Occipital lobe (tissue), 3 donors: ENCODE measurements at places on chromosomes 6 and 20.
A peak's percentile ranks its signal among the peaks of the same experiment; 100 is the strongest.

DNA sequence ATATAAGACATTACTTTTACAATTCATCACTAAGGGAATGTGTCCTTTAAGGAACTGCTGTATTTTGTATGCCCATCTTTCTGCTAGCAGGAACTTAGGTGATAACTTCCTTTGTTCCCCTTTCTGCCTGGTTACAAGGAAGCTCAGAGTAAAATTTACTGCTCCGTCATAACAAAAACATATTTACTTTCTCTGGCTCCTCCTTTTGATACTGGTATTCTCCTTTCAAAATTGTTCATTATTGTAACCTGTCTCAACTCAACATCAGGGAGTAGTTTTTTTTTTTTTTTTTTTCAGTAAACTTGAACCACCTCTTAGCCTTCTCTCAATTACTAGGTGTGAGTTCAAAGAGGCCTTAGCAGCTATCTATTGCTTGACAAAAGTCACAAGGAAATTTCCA, 37.1 kb downstream of the RIPOR2 start:
- DNase-seq: no peak

GRCh38 chr6:35370124-35370741, 27.9 kb downstream of the PPARD start:
- peak; percentile 41 for DNase-seq

- DNase-seq: no peak
These were observed 61.8 kb downstream of the FAM229B start for GRCh38 chr6:112149236-112149635.

DNA sequence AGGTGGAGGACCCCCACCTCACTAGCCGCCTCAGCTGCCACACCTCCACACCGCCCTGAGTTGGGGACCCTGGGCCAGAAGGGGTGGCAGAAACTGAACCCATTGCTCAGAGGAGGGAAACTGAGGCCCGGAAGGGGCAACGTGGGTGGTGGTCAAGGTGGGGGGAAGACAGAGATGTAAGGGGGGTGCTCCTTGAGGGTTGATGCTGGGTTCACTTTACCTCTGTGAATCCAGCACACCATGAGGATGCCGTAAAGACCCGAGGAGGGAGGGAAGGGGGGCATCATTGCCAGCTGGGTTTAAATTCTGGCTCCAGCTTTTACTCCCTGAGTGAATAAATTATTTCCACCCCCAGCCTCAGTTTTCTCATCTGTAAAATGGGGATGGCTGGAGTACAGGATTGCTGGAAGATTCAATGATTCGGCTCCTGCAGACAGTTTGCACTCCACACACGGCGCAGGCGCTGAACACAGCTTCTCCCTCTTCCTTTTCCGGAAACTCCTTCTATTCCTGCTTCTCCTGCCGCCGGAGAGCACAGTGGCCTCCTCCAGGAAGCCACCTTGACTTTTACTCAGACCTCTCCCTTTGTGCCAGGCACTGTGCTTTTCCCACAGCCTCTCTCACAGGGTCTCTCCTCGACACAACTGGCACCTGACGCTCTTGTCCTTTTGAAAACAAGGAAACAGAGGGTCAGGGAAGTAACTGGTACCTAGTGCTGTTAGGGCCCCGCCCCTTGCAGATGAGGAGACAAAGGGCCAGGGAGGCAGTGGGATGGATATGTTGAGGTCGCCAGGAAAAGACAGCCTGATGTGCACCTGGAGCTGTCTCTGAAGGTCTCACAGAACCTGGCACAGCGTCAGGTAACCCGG, 59.4 kb downstream of the UBE2V1 start:
- no peak for DNase-seq

DNA sequence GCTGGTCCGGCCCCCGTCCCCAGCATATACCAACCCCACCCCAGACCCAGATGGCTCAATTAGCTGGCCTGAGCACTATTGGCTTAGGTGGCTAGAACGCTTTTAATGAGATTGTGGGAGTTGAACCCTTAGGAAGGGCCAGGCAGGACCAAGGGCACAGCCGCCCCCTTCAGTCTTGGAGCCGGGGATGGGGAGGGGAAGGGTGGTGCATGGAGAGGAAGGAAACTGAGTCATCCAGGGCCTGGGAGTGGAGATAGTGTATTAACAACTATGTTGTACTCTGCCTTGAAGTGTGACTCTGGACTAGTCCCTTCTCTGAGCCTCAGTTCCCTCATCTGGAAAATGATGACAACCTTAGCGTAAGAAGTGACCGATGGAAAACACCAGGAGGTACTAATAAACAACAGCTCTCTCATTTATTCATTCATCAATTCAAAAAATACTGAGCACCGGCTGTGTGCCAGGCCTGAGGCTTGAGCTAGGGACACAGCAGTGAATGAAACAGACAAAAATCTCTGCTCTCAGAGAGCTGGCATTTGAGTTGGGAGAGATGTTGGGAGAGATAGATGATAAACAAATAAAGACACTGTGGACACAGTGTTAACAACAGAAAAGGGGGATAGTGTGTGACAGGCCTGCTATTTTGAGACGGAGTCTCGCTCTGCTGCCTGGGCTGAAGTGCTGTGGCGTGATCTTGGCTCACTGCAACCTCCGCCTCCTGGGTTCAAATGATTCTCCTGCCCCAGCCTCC, 11.5 kb downstream of the PEDS1 start:
- DNase-seq: no peak

GRCh38 chr20:33933469-33933909, 60.2 kb upstream of the RALY start:
- DNase-seq: peak; percentile 45

GRCh38 chr6:160253714-160254113, 4.9 kb downstream of the SLC22A2 start:
- no peak for DNase-seq

- DNase-seq: no peak
These were observed 114.6 kb upstream of the FOXQ1 start for GRCh38 chr6:1197309-1197708.

GRCh38 chr6:99611148-99611547, 4.5 kb downstream of the PRDM13 start:
- no peak for DNase-seq

DNA sequence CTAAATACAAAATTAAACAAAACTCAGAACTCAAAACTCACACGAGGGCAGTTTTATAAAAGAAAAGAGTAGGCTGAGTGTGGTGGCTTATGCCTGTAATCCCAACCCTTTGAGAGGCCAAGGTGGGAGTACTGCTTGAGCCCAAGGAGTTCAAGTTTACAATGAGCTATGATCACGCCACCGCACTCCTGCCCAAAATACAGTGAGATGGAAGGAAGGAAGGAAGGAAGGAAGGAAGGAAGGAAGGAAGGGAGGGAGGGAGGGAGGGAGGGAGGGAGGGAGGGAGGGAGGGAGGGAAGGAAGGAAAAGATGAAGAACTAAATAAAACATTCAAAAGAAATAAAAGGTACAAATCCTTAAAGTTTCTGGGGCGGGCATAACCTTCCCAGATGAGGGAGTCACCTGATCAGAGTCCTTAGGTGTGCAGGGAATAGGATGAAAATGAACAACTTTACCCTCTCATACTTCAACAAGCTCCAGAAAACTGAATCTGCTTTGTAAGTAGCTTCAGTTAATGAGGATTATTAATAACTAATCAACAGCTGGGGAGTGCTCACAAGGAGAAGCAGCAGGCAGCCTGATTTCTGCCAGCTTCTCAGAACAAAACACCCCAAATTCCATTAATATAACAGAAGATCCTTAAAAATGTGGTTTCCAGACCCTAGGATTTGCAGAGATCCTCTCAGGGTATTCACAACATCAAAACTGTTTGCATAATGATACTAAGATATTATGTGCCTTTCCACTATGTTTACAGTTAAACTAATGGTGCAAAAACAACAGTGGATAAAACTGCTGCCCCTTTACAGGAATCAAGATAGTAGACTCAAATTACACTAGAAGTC, 21.8 kb downstream of the LMBRD1 start:
- no peak for DNase-seq

DNA sequence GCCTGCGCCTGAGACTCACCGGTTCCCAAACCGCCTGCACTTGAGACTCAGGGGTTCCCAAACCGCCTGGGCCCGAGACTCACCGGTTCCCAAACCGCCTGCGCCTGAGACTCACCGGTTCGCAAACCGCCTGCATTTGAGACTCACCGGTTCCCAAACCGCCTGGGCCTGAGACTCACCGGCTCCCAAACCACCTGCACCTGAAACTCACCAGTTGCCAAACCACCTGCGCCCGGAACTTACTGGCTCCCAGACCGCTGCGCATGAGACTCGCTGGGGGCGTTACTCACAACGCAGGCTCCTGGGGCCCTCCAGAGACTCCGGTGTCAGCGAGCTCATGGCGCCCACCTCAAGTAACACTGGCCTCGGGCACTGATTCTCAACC, 90.2 kb downstream of the DACT2 start:
- DNase-seq: no peak

DNA sequence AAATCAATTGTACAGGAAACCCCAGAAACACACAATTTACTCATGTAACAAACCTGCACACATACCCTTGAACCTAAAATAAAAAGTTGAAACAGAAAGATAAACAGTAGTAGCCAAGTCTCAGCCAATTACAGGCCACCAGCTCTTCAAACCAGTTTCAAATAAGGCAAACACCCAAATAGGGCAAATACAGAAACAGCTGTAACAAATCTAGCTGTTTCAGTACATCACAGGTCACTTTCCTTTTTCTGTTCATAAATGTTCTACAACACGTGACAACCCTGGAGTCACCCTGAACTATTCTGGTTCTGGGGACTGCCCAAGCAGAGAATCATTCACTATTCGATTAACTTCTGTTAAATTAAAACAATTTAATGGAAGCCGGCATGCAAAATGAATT, 329.0 kb downstream of the GJA1 start:
- no peak for DNase-seq

DNA sequence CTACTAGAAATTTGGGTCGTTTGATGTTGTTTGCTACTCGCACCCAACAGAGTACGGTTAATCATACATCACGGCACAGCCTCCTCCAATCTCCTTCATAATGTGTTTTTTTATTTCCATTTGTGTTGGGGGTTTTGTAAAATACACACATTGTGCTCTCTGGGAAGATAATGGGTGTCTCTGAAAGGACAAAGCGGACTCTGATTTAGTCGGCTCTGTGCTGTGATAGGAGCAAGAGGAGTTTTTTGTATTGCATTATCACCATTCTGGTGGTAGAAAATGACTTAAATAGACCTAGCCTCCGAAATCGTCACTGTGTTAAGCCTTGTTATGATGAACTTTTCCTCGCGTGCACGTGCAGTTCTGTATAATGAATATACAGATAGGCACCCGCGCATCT, 196.3 kb downstream of the CDH4 start:
- no peak for DNase-seq

- DNase-seq: no peak
These were observed 1.0 kb upstream of the SGK1 start for GRCh38 chr6:134318974-134319281.

GRCh38 chr6:167053895-167054530, 54.8 kb downstream of the CEP43 start:
- no peak for DNase-seq

- no peak for DNase-seq
These were observed 122.3 kb upstream of the TMEM181 start for GRCh38 chr6:158437571-158437970.

GRCh38 chr6:126720304-126720703, 380.4 kb downstream of the CENPW start:
- no peak for DNase-seq

DNA sequence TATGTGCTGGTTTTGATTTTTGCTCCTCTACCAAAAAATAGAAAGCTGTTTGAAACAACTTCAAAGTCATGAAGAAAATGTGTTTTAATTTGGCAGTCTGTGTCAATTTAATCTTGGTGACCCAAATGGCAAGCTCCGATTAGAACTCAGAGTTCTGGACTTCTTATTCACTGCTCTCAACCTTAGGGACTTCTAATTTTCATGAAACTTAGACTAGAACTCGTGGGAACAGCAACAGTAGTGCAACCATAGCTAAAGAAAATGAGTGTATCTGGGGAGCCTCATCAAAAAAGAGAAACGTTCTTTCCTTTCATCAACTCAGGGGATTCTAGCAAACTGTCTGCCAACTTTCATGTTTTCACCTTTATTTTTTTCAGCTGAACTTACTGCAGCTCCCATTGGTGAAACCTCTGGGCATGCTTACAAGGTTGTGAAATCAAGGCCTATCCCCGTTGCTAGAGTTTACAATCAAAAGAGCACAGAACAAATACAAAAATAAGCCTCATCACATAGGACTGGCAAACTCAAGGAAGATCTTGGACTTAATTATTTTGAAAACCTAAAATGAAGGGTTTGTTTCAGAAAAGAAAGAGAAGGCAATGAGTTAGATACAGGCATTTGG, 114.0 kb upstream of the HSF2 start:
- DNase-seq: no peak

DNA sequence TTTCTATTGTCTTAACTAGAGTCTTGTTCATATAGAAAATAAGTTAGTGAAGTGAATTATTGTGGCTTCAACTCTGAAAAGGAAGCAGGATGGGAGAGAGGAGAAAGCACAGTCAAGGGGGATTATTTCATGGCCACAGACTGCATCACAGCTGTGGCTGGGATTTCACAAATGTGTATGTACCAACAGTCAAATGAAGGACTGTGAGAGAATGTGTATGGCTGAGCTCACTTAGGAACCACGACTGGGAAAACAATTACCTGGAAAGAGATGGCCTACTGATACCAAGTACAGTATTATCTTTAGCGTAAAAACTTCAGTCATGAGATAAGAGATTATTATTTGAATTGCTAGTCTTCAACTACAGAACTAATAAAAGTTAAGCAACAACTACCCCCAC, 54.9 kb downstream of the SESN1 start:
- DNase-seq: no peak

- peak; percentile 18 for DNase-seq
These were observed 72.1 kb downstream of the CBFA2T2 start for GRCh38 chr20:33561692-33562601.

GRCh38 chr6:126148853-126149252, 162.5 kb downstream of the TRMT11 start:
- no peak for DNase-seq

- DNase-seq: no peak
These were observed 91.8 kb downstream of the NOL4L start for GRCh38 chr20:32493356-32493755.

- DNase-seq: no peak
These were observed 42.5 kb upstream of the HBS1L start for GRCh38 chr6:135097172-135097571.

DNA sequence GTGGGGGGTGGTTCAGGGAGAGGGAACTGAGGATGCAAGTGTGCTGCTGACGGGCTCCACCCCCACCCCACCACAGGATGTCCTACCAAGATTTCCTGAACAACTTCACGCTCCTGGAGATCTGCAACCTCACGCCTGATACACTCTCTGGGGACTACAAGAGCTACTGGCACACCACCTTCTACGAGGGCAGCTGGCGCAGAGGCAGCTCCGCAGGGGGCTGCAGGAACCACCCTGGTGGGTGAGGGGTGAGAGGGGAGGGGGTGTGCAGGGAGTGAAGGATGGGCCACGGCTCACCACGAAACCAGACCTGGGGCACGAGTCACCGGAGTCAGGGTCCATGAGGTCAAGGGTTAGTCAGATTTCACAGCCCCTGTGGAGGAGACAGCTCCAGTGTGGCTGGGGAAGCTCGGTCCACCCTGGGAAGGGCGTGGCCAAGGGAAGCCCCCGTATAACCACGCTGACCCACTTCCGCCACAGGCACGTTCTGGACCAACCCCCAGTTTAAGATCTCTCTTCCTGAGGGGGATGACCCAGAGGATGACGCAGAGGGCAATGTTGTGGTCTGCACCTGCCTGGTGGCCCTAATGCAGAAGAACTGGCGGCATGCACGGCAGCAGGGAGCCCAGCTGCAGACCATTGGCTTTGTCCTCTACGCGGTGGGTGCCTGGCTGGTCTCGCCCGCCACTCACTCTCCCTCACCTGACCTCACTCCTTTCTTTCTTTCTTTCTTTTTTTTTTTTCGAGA, 18.3 kb downstream of the CAPN11 start:
- DNase-seq: no peak

GRCh38 chr20:46139266-46139889, 21.3 kb downstream of the CD40 start:
- DNase-seq: no peak

GRCh38 chr6:140858381-140858971, 1274.2 kb upstream of the GJE1 start:
- DNase-seq: no peak
